Fibroblast of pulmonary artery (primary cell): ENCODE measurements at places on chromosomes 12 and 14.

GRCh38 chr12:131509701-131510100 is 201.2 kb upstream of the SFSWAP start:
- no peak for DNase-seq

DNA sequence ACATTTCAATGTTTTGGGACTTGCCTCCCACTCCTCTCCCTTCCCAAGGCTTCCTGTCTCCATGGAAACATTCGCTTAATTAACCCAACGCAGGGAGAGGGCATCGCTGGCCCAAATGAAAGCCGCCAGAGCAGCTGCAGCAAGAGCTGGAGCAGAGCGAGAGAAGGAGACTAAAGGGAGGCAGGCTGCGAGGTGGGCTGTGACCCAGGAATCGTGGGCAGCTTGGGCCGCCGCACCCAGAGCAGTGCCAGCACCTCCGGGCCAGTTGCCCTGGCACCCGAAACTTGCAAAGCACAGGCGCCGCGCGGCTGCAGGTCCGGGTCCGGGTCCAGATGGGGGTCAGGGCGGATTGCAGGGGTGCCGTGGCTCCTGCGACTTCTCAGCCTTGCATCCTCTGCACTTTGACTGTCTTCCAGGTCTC is 43.5 kb upstream of the PTPRQ start:
- peak; percentile 11 for DNase-seq

GRCh38 chr12:46770501-46771183 is 55.2 kb downstream of the SLC38A4 start:
- peak; percentile 29 for DNase-seq

- DNase-seq = no peak
These were observed 21.9 kb upstream of the BICD1 start for GRCh38 chr12:32084753-32085152.

DNA sequence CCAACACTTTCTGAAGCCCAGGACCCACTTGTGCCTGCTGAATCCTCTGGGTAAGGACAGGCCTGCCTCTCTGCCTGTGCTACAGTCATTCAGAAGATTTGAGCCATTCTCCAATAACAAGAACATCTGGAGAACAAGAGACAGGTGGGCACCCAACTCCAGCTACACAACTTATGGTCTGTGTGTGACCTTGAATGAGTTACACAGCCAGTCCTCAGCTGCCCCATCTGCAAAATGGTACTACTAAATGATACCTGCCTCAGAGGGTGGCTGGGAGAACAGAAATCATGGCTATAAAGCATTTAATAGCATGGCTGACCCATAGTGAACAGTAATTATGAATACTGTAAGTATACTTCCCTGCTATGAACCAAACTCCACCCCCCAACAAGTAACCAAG is 4.2 kb downstream of the CKAP4 start:
- DNase-seq = no peak

DNA sequence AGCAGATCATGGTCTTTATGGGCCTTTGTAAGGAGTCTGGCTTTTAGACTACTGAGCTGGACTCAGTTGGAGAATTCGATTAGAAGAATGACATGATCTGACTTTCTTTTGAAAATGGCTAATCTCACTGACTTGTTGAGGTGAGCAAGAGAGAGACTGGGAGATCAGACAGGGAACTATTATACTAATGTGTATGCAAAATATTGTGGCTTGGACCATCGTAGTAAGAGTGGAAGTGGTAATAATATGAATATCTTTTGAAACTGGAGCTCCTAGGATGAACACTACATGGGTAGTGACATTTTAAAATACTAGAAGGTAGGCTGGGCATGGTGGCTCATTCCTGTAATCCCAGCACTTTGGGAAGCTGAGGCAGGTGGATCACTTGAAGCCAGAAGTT is 56.2 kb upstream of the CCT2 start:
- no peak for DNase-seq

DNA sequence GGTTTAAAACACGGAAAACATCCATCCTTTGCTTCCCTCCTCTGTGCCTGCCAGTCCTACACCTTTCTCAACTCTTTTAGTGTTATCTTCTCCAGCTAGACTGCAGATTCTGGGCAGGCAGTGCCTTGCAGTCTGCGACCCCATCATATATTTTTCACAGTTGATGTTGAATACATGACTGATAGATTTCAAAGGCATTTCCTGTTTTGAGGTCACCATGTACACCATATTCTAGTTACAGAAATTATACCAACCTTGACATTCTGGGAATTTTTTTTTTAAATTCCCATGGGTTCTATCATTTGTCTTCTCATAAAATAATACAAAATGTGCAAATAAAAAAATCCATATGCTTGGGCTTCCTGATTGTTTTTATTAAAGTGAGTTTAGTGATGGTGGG is 16.6 kb downstream of the SOCS2 start:
- no peak for DNase-seq

GRCh38 chr12:123390498-123391426 is 6.8 kb downstream of the KMT5A start:
- no peak for DNase-seq

DNA sequence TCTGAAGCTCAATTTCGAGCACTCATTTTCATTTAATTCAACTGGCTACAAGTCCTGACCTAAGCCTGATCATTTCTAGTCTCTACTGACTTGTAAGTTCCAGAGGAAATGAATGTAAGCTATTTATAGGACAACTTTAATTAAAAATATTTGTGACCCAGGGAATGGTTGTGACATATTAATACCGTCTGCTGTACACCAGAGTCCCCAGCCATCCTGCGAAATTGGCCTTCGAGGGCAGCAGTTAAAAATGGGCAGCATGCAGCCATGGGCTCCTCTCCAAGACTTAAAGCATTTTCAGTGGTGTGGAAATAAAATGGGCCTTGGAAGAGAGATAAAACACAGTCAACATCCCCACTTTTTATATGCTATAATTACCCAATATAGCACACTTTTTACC is 30.7 kb upstream of the OVCH1 start:
- DNase-seq = no peak

DNA sequence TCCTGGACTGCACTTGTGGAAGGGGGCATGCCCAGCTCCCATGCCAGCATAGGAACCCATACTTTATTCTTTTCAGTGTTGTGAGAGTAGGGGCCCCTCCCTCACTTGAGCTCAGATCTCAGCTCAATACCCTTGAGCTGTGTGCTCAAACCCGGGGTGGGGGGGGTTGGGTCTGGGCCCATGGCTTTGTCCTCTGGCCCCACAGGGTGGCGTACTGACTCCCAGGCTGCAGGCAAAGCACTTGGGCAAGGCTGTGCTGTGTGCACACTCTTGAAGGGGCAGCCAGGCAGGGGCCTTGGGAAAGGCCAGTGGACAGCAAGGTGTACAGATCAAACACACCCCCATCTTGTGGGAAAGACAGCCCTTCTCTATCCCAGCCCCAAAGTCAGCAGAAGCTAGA is 81.8 kb downstream of the WIF1 start:
- no peak for DNase-seq

GRCh38 chr12:14936224-14936861 is 2.0 kb downstream of the ERP27 start:
- DNase-seq = no peak

DNA sequence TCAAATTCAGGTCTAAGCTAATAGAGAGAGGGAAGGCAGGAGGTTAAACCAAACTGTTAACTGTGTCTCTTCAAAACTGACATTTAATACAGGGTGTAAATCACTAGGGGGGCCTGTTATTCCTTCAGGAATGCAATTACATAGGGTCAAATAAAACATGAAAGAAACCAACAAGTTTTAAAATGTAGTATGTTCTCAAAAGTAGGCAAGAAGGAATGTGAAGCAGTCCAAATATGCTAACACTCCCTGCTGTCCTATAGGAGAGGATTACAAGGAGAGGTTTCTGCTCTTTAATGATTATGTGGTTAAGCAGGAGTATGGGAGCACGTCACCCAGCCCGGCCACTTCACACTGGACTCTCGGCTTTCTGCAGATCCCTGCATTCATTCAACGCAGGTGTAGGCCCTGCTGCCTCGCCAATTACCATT is 42.5 kb upstream of the BMP4 start:
- DNase-seq = peak; percentile 48

- no peak for DNase-seq
These were observed 22.3 kb downstream of the B4GALNT3 start for GRCh38 chr12:482061-482460.

DNA sequence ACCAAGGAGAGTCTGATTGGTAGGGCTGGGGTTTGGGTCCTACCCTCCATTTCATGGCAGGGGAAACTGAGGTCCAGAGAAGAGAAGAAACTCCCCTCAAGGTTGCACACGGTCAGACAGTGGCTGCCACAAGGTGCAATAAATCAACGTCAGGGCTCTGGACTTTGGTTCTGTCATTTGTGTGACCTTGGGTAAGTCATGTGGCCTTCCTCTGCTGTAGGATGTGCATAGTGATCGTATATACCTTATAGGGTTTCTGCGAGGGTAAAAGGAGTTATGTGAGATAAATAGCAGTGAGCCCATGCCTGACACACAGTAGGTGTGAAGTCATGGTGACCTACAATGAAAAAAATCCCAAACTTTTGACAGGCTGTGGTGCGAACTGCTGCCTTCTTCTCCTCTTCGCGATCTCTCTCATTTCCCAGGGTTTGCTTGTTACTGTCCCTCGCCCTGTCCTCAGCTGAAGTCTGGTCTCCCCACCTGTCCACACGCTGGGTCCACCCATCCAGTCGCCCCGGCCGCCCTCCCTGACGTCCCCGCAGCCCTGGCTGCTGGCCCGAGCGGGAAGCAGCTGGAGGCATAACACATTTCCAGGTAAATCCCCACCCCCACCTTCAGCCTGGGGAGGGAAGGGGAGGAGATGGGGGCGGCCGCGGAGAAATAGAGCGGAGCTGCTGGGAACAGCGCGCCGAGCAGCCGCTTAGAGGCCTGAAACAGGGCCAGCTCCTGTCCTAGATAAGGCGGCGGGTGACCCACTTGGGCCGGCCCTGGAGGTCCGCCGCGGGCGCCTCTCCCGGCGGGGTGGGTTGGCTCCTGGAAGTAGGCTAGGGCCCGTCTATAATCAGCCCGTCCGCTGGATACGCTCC is 1.8 kb upstream of the FAM222A start:
- DNase-seq = no peak

DNA sequence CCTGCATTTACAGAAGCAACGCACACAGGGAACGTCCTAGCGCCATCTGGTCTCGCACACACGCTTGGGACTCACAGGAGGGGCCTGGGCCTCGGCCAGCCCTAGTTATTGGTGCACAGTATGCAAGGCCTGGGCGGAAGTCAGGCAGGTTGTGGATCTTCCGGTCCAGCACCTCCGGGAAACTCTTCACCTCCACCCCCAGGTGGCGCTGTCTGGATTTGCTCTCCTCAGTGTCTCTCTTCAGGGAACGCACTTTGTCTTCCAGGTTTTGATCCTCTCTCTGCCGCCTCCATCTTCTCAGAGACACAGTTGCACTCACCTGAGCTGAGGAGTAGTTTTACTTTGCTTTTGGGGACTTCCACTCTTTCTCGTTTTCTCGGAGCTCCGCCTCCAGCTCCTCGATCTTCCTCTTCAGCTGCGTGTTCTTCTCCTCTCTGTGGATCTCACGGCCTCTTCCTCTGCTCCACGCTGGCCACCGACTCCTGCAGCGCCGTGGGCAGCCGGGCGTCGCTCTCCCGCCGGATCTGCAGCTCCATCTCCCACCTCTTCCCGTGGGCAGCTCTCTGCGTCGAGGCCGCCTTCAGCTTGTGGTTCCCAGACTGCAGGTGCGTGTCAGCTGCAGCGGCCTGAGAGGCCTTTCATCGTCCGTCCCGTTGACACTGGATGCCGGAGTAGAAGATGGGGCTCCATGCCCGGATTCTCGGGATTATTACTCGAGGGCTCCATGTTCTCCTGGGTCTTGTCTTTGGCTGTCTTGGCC is 933.8 kb downstream of the TMEM121 start:
- DNase-seq = no peak

GRCh38 chr14:101034986-101035385 is 131.5 kb upstream of the RTL1 start:
- no peak for DNase-seq

DNA sequence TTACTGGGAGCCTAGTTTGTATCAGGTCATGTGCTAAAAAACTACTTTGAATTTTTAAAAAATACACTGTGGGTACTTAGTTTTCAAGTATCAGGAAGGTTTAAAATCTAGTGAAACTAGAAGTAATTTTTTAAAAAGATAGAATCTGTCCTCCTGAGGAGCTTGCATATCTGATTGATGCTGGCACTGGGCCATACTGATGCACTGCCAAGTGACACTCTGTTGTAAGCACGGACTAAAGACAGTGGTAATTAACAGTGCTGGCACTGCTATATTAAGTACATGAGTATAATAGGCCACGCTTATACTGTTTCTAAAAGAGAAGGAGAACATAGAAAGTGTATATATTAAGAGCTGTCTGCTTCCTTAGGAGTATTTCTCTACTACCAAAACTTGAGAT is 10.0 kb upstream of the TBC1D30 start:
- no peak for DNase-seq

GRCh38 chr12:50742776-50743175 is 21.1 kb upstream of the ATF1 start:
- no peak for DNase-seq

DNA sequence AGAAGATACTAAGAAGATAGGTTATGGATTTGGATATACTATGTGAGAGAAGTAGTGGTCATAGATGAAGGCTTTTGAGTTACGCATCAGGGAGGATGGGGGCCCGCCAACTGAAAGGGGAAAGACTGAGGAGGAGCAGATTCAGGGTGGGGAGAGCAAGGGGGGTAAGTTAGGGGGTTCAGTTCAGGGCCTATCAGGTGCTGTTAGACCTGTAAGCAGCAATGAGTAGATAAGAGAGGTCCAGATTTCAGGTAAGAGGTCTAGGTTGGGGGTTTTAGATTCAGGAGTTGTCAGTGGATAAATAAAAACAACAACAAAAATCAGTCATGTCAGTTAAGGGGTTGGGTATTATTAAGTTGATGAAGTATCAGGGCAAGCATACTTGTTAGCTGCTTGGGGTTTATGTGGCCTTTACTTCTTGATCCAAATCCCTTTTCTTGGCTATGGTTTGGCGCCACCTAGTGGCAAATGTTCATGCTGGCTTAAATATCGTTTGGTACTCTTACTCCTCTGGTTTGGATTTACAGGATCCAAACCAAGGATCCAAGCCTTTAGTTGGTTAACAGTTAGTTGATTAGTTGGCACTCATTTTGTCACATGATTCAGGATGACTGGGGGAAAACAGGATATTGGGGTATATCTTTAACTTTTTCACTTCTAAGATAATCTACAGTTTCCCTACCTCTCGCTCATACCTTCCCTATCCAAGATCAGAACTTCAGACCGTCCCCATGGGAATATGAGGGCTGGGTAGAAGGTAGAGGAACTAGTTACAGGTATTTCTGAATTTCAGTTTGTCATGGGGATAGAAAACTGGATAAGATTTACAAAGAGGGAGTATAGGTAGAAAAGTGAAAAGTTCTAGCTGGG is 65.1 kb downstream of the PCNX1 start:
- DNase-seq = peak; percentile 94

- peak; percentile 76 for DNase-seq
These were observed 109.3 kb downstream of the ITPR2 start for GRCh38 chr12:26723379-26724308.

GRCh38 chr12:53601296-53601847 is 24.8 kb downstream of the ATF7 start:
- DNase-seq = no peak

DNA sequence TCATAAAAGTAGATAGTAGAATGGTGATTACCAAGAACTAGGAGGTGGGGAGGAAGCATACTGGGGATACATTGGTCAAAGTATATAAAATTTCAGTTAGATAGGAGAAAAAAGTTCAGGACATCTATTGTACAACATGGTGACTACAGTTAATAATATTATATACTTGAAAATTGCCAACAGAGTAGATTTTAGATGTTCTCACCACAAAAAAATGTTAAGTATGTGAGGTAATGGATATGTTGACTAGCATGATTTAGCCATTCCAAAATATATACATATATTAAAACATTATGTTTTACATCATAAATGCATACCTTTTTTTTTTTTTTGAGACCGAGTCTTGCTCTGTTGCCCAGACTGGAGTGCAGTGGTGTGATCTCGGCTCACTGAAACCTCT is 31.0 kb downstream of the TMEM116 start:
- DNase-seq = no peak
